ENCODE measurements at places on chromosomes 12 and 14. TPM values are rescaled to one million over a fixed set of nuclear protein-coding genes. Genes with fewer than 3 reads are reported as not detected.

Gene PLEKHG7
- total RNA-seq = not detected

Gene TNFAIP2
- total RNA-seq = 3.0 TPM

Gene IKZF4
- total RNA-seq = 14.9 TPM

Gene CLEC1A
- total RNA-seq = not detected

Gene CHGA
- not detected for total RNA-seq

Gene GARIN6
- total RNA-seq = not detected

Gene SLC24A4
- total RNA-seq = not detected

Gene SLC6A12
- not detected for total RNA-seq

Gene CATSPERB
- 1.9 TPM for total RNA-seq

Gene PAWR
- total RNA-seq = 4.7 TPM

Gene TDRD9
- total RNA-seq = 0.33 TPM

Gene PLCZ1
- total RNA-seq = not detected

Gene PLEKHH1
- 1.0 TPM for total RNA-seq

Gene FOXA1
- not detected for total RNA-seq

Gene TAS2R50
- 1.1 TPM for total RNA-seq

Gene SYNDIG1L
- total RNA-seq = not detected

Gene IL23A
- 10.9 TPM for total RNA-seq

Gene ESR2
- 0.11 TPM for total RNA-seq

Gene MIPOL1
- total RNA-seq = not detected

Gene CPNE6
- 0.14 TPM for total RNA-seq

Gene SLC38A4
- total RNA-seq = not detected

Gene VSX2
- total RNA-seq = not detected

Gene GLIPR1L1
- total RNA-seq = not detected

Gene GUCY2C
- not detected for total RNA-seq

Gene COL2A1
- not detected for total RNA-seq

Gene CELA1
- not detected for total RNA-seq

Gene ADAM20
- 0.67 TPM for total RNA-seq

Gene RAPGEF3
- 1.1 TPM for total RNA-seq

Gene CSRP2
- 0.42 TPM for total RNA-seq

Gene POTEG
- not detected for total RNA-seq

Gene LRP6
- 1.1 TPM for total RNA-seq

Gene RASSF9
- total RNA-seq = not detected

Gene RERGL
- not detected for total RNA-seq

Gene LRRC10
- not detected for total RNA-seq

Gene GPRC5D
- total RNA-seq = not detected

Gene INHBC
- total RNA-seq = 0.14 TPM

Gene CLEC2A
- not detected for total RNA-seq

Gene ANKLE2
- total RNA-seq = 92.9 TPM

Gene CCDC196
- not detected for total RNA-seq

Gene SPTSSA
- total RNA-seq = 10.3 TPM

Gene CACNA1C
- 0.11 TPM for total RNA-seq

Gene A2M
- total RNA-seq = 2.7 TPM

Gene PROX2
- 0.69 TPM for total RNA-seq

Gene OTOGL
- total RNA-seq = not detected

Gene BEGAIN
- total RNA-seq = 1.5 TPM
